ENCODE measurements at places on chromosomes 1 and 21. TPM values are rescaled to one million over a fixed set of nuclear protein-coding genes. Genes with fewer than 3 reads are reported as not detected.

DNA sequence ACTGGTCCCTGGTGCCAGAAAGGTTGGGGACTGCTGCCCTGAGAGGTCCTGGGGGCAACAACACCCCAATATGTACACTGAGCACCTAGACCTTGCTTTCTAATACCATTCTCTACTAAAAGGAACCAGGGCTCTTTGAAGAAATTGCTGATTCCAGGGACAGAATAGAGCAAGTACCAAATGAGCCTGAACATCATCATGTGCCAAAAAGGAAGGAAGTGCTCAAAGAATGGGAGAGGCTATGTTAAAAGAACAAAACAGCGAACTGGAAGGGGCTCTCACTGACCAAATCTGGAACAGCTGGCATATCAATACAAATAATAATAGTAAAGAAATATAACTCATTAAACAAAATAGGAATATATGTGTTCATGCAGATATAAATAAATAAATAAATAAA, 50.8 kb downstream of the PIK3R3 start:
- DNase-seq, result peak; percentile 31

GRCh38 chr1:166869318-166870099, 6.6 kb downstream of the TADA1 start:
- DNase-seq, result no peak

DNA sequence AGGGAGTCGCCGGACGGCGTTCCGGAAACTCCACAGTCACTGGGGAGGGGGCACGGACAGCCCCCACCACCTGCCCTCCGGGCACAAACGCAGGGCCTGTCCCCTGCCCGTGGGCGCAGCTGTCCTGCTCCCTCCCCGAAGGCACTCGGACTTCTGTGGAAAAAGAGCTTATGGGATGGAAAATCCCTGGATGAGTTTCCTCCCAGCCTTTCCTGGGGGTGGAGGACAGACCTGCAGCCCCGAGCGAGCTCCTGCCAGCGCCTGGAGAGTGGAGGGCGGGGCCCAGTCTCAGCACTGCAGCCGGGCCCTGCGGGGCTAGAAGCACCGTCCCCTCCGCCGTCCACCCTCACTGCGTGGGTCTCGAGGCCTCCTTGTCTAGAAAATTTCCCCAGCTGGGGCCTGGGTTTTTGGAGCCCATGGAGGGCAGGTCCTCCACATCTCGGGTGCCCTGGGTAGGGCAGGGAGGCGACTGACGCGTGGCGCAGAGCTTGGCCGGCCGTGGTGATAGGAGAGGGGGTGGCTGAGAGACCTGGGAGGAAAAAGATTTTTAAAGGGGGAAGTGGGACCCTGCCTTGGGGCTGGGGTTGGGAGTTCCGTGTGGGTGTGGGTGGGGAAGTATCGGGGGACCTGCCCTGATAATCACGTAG, 6.4 kb upstream of the COL6A1 start:
- DNase-seq, result no peak

SPRR2A gene
- not detected for polyA plus RNA-seq

DNA sequence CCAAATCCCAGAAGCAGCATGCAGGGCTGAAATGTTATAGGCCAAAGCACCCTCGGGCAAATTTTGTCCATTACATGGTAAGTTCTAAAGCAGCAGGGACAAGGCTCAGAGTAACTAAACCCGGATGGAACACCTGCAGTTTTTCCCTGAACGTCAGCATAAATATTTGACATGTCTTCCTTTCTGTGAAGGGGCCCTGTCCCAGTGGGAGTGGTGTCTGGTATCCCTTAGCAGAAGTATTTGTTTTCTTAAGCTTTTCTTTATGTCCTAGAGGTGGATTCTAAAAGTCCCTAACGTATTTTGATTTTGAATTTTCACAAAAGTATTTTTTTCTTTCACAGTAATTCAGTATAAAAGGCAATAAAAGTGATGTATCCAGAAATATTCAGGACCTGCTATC, 223.9 kb downstream of the ST6GALNAC3 start:
- no peak for DNase-seq

- no peak for DNase-seq
Observed at GRCh38 chr1:229874136-229874535, 192.9 kb upstream of the GALNT2 start.

GRCh38 chr1:224691148-224691925, 75.2 kb downstream of the CNIH3 start:
- DNase-seq, result no peak

- DNase-seq, result no peak
Observed at GRCh38 chr1:174788981-174789380, 210.8 kb upstream of the CACYBP start.

GRCh38 chr21:41706678-41707077, 60.2 kb downstream of the RIPK4 start:
- peak; percentile 5 for DNase-seq

DNA sequence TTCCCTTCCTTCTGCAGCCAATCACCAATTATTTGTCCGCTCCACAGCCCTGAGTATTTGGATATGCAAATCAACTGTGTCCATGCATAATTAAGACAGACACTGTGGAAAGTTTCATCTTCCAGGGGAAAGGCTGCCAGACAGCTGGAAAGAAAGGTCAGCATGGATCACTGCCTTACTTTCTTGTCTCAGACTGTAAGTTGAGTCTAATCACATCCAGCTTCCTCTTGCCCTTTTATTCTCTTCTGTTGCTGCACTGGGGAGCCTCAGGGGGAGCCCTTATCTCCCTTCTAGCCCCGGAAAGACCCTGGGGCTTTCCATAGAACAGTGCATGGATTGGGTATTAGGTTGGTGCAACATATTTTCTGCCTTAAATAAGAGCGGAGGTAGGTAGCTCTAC, 182.9 kb downstream of the OMA1 start:
- DNase-seq, result no peak

- peak; percentile 55 for DNase-seq
Observed at GRCh38 chr1:231421546-231421970, 529 bp downstream of the EGLN1 start.

GRCh38 chr1:33170351-33171274, 11.2 kb downstream of the TRIM62 start:
- peak; percentile 28 for DNase-seq

- DNase-seq, result no peak
Observed at GRCh38 chr1:168121401-168122011, 15.2 kb downstream of the GPR161 start.

DNA sequence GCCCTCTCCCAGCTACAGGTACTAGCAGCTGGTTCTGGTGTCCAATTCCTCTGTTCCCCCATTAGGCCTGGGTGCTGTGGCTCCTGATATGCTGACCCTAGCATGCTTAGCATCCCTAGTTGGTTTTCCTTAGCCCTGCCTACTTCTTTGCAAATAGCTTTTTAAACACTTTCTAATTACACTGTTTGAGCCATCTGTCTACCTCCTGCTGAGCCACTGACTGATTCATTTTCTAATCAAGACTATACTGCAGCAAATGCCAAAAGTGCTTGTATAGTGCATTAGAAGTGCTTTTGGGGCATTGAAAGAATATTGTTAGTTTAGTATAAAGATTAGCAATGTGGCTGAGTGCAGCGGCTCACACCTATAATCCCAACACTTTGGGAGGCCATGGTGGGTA, 36.3 kb downstream of the ERICH3 start:
- no peak for DNase-seq

SPRR2G gene
- not detected for polyA plus RNA-seq

- no peak for DNase-seq
Observed at GRCh38 chr21:42739061-42739931, 85.9 kb downstream of the PDE9A start.

BMP8B gene
- not detected for polyA plus RNA-seq

FNDC5 gene
- 0.14 TPM for polyA plus RNA-seq

E2F2 gene
- 1.1 TPM for polyA plus RNA-seq

GRCh38 chr1:162217706-162218105, 148.2 kb downstream of the NOS1AP start:
- no peak for DNase-seq

DDAH1 gene
- polyA plus RNA-seq, result 44.0 TPM
